T-helper 1 cell treated with Interleukin-12 subunit alpha and Interleukin-12 subunit beta and Interleukin-4 antibody, amounts not matched to agents 30 ng/mL and 1 ng/mL, for 36 hours (primary cell): ENCODE measurements at places on chromosomes 11 and 22. TPM values are rescaled to one million over a fixed set of nuclear protein-coding genes. Genes with fewer than 3 reads are reported as not detected.

Gene OR52A1
- not detected in 2 replicates for total RNA-seq

Gene DRICH1
- 0.98 and 1.4 TPM in 2 replicates for total RNA-seq

Gene SYT13
- not detected in 2 replicates for total RNA-seq

Gene LRRC75B
- 1.7 and 1.8 TPM in 2 replicates for total RNA-seq

Gene BAIAP2L2
- total RNA-seq, result 0.61 and 0.78 TPM in 2 replicates

Gene DERL3
- 9.0 and 10.8 TPM in 2 replicates for total RNA-seq

Gene DPAGT1
- total RNA-seq, result 67.6 and 68.0 TPM in 2 replicates

Gene LRRC51
- 6.2 and 6.7 TPM in 2 replicates for total RNA-seq

Gene SPI1
- 0.15 TPM in 1 of 2 replicates, not detected in the other for total RNA-seq
